ENCODE measurements at places on chromosomes 4 and X. TPM values are rescaled to one million over a fixed set of nuclear protein-coding genes. Genes with fewer than 3 reads are reported as not detected.

DNA sequence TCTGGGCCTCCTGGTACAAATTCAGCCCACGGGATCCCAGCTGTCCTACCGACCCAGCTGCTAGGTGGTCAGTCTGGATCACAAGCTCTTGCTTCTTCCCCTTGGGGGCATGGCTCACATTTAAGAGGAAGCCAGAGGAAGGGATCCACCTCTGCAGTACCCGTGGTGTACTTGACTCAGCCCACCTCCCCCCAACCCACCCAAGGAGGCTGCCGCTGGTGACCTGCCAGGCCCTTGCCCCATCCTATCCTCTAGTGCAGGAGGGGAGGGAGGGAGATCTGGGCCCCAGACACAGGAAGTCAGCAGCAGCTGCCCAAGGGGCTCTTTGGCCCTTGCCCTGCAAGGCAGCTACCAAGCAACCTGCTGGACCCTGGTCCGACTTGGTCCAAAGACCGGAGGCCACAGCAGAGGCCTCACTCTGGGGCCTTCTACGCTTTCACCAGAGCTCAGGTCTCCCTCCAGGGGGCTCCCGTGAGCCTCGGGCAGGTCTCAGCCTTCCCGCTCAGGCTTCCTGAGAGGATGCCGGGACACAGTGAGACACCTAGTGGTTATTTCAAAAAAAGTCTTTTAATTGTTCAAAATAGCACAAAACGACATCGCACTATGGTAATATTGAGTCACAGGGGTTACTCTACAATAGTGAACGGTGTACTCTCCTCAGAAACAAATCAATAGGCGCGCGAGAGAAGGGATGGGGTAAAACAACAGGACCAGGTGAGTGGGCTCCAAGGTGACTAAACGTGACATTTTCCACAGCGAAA lies 2.7 kb upstream of the RENBP start:
- peak; percentile 83 for DNase-seq

NXF3 gene
- not detected for total RNA-seq

PGAM4 gene
- not detected for total RNA-seq

- DNase-seq, result peak; percentile 37
Observed at GRCh38 chrX:41350976-41351569, 17.1 kb downstream of the DDX3X start.

Measured in B cell (primary cell).